ENCODE measurements at places on chromosomes 2 and 18.

- DNase-seq = no peak
Measured at GRCh38 chr2:50769406-50770181, 262.3 kb downstream of the NRXN1 start.

GRCh38 chr2:84924173-84925106 is 19.0 kb downstream of the TMSB10 start:
- no peak for DNase-seq

DNA sequence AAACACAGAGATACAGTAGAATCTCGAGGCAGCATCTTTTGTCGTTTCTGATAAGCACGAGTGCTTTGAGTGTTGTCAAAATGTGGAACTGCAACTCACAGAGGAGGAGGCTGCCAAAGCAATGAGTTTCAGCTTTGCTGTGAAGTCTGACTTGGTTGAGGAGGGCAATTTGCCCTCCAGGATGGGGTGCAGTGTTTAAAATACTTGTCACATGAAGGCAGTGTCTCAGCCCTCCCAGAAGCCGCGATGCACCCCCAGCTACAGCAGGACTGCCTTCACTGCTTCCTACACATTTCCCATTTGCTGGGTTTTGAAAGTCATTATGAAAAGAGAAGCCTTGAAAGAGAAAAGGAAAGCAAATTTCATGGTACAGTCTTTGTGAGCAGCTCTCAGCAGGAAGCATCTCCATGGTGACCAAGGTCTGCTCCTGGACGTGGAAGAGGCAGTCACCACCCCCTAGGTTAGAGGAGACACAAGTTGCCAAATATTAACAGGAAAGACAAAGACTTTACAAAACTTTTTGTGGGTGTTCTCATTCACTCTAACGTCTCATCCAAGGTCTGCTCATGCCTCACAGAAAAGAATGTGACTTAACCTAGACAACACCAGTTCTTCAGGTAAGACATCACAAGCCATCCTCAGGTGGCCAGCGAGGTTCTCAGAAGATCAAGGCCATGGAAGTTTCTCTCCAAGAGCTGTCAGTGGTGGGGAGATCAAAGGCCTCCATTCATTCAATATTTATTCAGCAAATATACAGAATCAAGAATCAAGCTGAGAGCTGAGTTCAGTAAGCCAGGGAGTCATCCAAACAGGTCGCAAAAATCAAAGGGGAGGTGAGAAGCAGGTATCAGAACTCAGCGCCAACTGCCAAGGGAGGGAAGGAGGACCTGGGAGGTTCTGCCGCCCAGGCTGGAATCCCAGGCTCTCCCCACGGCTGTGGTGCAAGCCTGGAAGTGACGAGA is 476.0 kb downstream of the EIPR1 start:
- DNase-seq = peak; percentile 50

DNA sequence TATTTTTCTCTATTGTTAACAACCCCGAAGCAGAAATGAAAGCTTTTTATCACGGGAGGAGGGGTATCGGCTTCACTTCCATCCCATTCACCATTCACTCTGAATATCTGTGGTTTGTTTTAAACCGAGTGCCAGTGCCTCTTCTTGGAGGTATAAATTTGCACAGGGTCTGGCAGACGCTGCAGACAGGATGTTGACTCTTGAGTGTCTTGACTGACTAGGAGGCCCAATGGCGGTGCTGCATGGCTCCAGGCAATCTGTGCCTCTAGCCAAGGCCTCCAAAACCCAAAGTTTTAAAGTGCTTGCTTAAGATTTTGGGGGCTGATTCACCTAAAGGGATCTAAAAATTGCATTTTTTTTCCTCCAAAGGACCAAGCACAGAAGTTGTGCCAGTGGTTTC is 183.8 kb downstream of the LTBP1 start:
- no peak for DNase-seq

- DNase-seq = peak; percentile 33
Measured at GRCh38 chr18:57837917-57838548, 34.9 kb upstream of the ATP8B1 start.

- no peak for DNase-seq
Measured at GRCh38 chr18:48786455-48787202, 164.1 kb downstream of the SMAD7 start.

DNA sequence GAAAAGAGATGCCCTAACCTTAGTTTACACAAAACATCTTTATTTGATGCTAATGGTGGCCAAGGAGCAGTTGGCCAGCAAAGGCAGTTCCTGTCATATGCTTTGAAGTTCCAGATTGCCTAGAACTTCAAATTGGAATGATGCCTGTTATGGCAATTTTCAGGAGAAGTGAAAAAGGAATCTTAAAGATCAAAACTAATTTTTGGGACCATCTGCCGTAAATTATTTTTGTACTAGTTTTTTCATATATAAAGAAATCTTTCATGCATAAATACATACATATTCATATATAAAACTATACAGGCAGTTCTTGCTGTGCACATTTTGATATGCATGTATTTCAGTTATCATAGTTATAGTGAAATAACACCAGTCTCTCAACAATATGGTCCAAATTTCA is 1185.6 kb upstream of the FAM98A start:
- DNase-seq = no peak

- no peak for DNase-seq
Measured at GRCh38 chr18:12559319-12559718, 98.6 kb downstream of the SPIRE1 start.

DNA sequence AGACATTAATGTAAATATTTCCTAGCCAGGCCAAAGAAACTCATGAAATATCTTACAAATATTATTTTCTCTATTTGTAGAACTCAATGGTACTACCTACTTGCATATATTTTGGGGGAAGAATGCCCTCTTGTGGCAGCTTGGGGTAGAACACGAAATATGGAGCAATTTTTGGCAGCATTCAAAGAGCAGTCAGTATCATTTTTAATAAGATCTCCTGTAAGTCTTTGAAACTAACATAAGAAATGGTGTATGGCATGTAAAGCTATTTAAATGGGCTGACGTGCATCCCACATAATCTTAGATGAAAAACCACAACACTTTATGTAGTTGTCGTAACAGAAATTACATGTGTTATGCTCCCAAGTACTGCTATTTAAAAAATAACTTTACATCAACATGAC is 62.3 kb upstream of the CCDC195 start:
- DNase-seq = peak; percentile 68

- DNase-seq = no peak
Measured at GRCh38 chr2:73892631-73893329, at the start of gene ACTG2. TSS of gene ACTG2 (plus strand) at chr2:73893008. CDS start at chr2:73901312, 8,304 bp downstream.

- no peak for DNase-seq
Measured at GRCh38 chr2:171347591-171348032, 86.2 kb downstream of the METTL8 start.

GRCh38 chr18:70195014-70195614 is 10.4 kb downstream of the RTTN start:
- DNase-seq = no peak

DNA sequence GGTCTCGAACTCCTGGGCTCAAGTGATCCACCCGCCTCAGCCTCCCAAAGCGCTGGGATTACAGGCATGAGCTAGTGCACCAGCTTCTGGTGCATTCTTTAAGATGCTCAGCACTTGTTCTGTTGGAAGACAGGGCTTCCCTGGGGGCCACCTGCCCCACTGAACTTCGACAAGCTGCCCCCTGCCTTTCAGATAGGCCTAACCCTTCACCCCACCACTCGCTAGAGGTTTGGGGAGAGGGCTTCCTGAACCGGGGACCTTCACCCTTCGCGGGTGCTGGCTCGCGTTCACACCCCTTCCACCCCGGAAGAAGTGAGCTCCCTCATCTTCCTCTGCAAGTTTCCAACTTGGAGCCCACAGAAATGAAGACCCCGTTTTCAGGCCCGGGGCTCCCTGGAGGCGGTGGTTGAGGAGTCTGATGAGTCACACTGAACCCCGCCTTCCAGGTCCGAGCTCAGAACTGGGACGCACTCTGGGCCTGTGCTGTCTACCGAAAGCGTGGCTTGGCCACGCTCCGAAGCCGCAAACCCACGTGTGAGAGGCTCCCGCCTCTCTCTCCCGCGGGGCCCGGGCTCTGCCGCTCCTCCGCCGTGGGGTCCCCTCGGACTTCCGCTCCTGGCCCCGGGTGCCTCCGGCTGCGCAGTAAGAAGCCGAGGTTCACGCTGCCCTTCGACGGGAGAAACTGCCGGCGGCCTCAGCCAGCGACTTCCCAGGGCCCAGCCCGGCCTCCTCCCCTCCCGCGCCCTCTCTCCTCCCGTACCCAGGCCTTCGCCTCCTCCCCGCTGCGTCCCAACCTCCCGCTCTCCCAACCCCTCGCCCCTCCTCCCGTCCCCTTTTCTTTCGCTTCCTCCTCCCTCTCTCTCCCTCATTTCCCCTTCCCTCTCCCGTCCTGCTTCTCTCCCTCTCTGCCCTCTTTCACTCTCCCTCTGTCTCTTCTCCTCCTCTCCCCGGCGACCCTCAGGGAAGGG is 47.5 kb upstream of the SP3 start:
- DNase-seq = no peak

DNA sequence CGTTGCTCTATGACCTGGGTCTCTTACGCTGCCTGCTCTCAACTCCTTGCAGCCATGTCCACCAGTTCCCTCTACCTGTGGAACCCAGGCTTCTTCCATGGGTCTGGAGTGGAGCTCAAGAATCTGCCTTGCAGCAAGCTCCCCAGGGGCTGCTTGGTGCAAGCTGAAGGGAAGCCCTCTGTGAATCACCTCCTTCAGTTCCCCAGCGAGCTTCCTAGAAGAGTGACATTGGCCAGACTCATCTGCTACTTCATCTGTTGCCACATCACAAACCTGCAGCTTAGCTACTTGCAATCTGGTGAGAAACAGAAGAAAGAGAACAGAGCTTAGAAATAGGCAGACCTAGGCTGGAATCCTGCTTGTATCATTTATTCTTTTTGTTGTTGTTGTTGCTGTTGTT is 9.8 kb upstream of the EFR3B start:
- DNase-seq = no peak

DNA sequence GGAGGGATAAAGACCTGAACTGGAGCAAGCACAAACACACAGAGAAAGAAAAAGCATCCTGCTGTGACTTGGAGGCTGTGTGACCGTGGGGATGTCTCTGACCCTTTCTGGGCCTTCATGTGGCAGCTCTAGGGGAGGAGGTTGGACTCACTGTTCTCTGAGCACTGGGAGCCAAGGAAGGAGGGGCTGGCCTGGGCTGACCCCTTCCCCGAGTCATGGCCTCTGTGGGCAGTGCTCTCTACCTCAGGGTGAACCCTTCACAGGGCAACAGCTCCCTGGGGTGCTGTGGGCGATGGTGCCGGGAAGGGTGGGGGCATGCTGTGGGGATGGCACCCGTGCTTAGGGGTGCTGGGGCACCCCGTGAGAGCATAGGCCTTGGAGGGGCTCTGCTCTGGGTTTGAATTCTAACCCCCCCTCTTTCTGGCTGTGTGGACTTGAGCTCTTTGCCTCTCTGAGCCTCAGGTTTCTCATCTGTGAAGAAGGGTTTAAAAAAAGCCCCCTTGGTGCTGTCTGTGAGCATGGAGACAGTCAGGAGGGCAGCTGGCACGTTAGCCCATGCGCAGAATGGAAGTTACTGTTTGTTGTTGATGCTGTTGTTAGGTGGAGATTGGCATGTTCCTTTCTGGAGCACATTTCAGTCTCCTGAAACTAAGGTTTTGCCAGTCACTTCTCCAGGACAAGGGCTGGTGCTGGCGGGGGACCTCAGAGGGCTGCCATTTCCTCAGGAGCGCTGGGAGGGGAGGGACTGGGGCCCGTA is 700 bp downstream of the TOGARAM2 start:
- DNase-seq = no peak

- DNase-seq = no peak
Measured at GRCh38 chr2:173752152-173752551, 213.0 kb downstream of the SP3 start.

DNA sequence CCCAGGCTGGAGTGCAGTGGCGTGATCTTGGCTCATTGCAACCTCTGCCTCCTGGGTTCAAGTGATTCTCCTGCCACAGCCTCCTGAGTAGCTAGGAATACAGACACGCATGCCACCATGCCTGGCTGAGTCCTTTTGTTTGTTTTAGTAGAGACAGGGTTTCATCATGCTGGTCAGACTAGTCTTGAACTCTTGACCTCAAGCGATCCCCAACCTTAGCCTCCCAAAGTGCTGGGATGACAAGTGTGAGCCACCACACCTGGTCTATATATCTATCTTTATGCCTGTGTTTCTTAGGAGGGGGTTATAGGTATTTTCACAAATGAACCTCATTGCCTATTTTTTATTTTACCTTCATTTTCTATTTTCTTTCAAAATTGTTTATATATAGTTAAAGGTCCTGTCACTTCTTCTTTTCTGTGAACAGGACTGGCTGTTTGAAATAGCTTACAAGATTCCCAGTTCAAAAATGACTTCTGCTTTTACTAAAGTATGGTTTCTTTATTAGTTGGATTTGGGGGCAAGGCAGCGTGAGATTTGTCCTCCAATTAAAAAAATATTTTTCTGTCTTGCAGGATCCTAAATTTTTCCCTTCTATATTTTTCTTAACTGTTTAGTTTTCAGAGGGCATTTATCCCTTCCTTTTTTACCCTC is 16.4 kb upstream of the MARCHF7 start:
- no peak for DNase-seq

DNA sequence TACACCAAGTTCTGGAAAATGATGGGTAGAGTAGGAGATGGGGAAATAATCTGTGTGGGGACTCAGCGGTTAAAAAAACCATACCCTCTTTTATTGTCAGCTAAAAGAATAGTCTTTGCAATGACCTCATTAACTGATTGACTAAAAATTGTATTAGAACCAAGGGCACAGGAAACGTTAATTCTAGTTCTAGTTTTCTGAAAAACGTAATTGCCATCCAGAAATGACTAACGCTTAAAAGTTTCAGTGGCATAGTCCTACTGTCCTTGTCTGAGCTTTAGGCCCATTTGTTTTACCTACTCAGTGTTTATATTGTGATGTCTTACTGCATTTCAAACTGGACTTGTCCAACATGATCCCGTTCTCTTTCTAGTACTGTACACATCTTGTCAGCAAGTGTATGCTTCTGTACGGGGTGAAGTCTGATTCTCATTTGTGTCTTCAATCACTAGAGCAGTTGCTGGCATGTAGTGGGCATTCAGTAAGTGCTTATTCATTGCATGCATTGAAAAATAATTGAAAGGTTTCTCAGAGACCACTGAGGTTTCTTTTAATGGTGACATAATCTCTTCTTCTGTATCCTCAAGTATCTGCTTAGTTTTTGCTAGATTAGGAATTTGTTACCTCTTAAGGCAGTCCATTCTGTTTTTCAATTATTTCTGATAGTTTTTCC is 81.5 kb downstream of the ZNF407 start:
- DNase-seq = peak; percentile 12

Measured in GM13977 (cell line).